ENCODE measurements at places on chromosomes 4 and X.
A peak's percentile ranks its signal among the peaks of the same experiment; 100 is the strongest.

- DNase-seq, result no peak
Observed at GRCh38 chrX:96707804-96708203, 23.2 kb downstream of the DIAPH2 start.

- no peak for DNase-seq
Observed at GRCh38 chr4:96841801-96842200, 1001.9 kb downstream of the PDHA2 start.

- no peak for DNase-seq
Observed at GRCh38 chrX:129559783-129560182, 19.7 kb downstream of the OCRL start.

DNA sequence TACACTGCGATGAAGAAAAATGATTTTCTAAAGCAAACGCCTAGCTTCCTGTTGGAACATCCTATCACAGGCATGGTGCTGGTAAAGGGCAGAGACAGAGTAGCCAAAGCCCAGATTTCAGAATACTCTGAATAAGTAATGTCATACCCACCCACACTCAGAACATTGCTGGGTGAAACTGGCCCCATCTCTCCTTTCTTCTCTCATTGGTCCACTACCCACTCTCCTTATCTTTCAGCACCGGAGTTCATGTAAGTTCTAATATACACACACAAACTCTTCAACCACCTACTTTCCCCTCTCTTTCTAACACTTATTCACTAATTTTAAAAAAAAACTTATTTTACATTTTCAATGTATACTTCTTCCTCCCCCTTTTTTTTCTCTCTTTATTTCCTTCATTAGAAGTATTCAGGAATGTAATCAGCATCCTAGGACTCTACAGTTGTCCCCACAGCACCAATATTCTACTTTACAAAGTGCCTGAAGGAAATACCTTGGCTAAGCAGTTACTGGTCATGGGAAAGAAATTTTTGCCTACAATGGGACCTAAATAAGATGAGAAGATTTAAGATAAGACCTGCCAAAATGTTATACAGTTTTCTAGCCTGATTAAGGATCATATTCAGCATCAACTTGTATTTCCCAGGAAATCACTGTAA, 63.0 kb downstream of the SEC24D start:
- DNase-seq, result no peak

DNA sequence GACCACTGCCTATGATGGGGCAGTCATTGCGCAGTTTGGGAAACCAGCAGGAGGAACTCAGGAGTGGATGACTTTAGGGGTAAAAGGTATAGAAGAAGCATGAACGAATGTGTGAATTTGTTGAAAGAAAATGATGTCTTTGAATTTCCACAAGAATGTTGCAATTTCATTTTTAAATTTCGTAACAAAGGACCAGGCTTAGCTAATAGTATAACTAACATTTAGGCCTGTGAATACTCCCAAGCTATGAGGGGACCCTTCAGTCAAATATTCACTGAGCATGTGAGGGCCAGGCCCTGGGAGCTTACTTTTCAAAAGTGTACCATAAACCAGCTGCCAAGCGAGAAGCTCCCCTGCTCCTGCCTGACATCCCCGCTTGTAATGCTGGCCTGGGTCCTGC, 5.3 kb downstream of the MPC1L start:
- DNase-seq, result no peak

- DNase-seq, result no peak
Observed at GRCh38 chr4:176780995-176781738, 11.6 kb downstream of the VEGFC start.

GRCh38 chr4:67549123-67549522, 3.8 kb upstream of the CENPC start:
- peak; percentile 19 for DNase-seq

GRCh38 chr4:52552778-52553177, 106.3 kb downstream of the USP46 start:
- DNase-seq, result no peak

- no peak for DNase-seq
Observed at GRCh38 chr4:87938746-87939145, 36.8 kb upstream of the SPP1 start.

- no peak for DNase-seq
Observed at GRCh38 chr4:145979160-145979559, 40.5 kb upstream of the ZNF827 start.

- no peak for DNase-seq
Observed at GRCh38 chr4:172573899-172574298, 594.7 kb upstream of the GALNT7 start.
